Adipocyte (in vitro differentiated cells): ENCODE measurements at places on chromosomes 7 and 10.

DNA sequence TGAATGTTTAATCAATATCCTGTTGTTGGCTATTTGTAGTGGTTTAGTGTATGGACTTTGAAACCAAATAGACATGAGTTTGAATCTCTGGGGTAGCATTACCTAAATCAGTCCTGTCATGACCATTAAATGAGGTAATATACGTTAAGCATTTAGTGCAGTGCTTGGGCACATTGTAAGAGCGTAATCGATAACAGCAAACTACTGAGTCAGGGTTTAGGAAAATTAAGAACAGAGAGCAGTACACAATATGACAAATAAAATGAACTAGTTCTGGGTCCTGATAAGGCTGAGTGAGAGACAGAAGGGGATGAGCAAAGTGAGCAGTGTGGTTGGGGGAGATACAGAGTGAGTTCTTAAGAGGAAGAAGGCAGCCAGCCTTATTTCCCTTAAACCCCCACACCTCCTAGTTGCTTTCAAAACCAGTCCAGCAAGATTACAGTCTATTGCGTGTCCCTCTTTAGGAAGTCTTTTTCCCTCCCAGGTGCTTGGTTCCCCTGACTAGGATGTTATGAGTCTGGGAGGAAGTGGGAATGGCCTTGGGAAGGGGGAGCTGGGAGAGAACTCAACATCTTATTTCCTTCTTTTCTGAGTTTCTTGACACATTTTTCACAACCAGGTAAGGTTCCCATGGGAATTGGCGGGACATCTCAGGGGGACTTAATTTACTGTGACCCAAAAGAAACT, 171.0 kb downstream of the SND1 start:
- DNase-seq: no peak

DNA sequence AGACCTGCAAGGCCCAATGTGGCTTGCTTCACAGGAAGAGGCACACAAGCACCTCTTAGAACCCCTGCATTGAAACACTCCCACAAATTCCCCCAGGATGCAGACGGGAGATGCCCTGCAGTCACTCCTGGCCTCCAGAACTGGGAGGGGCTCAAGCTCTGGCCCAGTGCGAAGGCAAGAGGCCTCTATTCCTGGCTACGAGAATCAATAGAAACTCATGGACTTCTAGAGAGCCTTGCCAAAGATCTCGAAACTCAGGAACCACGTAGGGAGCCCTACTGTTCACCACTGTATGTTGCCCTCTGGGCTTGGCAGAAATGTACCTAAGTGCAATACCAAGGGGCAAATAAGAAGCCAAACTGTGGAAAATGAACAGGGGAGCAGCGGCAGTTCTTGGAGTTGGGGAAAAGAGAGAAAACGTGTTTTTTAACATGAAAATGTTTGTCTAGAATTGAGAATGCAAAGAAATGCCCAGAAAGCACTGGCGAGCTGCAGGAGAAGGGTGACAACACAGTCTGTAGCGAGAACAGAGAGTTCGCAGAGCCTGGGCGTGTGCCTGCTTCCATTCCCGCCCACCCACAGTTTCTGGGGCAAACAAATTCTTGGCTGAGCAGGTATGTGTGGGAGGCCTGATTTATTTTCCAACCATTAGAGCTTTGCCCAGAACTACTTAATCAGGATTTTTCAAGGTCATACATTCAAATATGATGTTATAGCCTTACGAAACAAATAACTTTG, 260.5 kb upstream of the KLF14 start:
- no peak for DNase-seq

DNA sequence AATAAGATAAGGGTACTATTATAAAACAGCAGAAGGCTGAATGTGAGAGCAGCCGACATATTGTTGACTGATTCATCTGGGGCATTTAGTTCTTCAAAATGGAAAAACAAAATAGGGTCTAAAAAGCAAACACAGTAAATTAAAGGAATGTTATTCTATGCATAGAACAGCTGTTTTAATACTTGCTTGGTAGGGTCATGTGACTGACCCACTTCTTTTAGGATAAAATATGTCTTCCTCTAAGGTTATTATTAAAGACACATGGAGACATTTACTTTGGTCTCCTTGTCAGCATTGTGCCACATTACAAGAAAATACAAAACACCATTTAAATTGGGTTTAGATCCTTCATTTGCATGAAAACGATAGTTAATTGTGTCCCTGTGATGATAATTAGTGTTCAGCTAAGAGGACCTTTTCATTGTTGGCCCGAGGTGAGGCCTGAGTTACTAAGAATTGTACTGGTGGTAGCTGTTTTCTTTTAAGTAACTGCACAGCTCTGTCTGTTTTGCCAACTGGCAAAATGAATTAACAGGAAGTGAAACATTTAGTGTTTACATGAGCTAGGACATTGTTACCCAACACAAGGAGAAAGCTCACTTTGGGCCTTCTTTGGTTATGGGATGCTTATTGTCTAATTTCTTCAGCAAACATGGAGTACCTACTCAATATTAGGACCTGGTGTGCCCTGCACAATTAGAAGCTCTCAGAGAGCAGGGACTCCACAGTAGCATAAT, 764.4 kb downstream of the LRMDA start:
- DNase-seq: peak; percentile 48

DNA sequence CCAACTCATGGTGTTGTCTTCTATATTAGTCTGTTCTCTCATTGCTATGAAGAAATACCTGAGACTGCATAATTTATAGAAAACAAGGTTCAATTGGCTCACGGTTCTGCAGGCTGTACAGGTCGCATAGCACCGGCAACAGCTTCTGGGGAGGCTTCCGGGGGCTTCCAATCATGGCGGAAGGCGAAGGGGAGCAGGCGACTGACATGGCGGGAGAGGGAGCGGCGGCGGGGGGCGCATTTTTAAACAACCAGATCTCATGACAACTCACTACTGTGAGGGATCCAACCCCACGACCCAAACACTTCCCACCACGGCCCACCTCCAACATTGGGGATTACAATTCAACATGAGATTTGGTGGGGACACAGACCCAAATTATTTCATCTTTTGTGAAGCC, 28.7 kb upstream of the GDI2 start:
- no peak for DNase-seq

DNA sequence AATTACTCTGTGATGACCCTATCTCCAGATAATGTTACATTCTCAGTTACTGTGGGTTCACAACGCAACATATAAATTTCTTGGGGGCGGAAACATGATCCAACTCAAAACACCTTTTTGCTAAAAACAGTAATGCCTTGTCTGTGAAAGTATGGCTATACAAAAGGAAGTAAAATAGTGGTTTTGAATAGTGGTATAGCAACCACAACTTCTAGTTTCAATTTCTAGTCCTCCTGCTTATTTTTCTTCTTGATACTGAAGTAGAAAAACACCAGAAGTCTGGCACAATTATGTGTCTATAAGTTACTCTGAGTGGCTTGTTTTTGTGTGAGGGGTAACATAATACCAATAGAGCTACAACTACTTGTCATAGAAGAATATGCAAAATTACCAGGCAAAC, 21.5 kb upstream of the ZNF800 start:
- DNase-seq: no peak
